ENCODE measurements at places on chromosomes 4 and X.

DNA sequence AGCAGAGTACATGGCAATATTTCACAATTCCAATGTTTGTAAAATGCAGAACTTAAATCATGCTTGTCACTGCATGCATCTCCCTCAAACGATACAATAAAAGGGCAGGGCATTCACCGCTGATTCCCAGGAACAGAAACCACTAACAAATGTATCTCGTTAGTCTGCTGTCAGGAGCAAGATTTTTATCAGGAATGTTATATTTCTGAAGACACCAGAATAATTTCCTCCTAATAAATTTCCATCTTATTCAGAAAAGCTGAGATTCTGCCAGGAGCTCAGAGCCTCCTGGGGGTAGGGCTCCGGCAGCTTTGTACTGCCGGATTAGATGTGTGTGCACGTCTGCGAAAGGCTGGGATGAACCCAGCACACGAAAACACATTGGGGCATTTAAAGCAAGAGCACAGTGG is 54.0 kb upstream of the LDB2 start:
- no peak for DNase-seq

DNA sequence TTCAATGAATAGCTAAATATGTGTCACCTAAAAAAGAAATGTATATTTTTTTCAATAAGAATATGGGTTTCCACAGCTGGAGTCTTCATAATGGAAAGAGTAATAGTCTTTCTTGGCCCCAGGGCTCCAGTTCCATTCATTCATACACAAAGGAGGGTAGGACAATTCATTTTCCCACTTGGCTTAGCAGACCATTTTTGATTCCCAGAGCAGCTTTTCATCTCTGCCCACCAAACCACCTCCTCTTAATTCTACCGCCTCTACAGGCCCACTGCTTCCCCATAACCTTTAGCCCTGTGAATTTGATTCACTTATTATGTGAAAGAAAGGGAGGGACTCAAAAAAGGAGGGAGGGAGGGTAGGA is 129.9 kb upstream of the PAK3 start:
- DNase-seq: no peak

- no peak for DNase-seq
These were observed 458.6 kb upstream of the INTU start for GRCh38 chr4:127174201-127174600.

GRCh38 chrX:54788446-54788845 is 9.6 kb downstream of the ITIH6 start:
- no peak for DNase-seq

DNA sequence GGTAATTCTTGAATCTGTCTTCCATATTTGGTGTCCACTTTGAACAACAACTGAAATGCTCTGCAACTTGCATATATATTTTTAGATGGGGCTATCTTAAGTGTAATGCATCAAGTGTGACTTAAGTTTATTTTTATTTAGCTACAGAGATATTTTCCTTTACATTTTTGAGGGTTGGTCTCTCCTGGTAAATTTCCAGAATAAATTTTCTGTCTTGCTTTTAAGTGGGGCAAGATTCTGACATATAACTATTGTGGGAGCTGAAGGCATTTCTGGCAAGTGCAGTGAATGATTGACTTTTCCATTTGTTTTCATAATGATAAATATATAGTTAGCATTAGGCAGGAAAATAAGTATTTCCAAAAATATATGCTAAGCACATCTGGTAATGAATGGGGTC is 18.8 kb downstream of the UNC5C start:
- DNase-seq: no peak

GRCh38 chr4:107050525-107051135 is 14.5 kb upstream of the DKK2 start:
- no peak for DNase-seq

- DNase-seq: no peak
These were observed 315.9 kb downstream of the LDB2 start for GRCh38 chr4:16582526-16582925.

DNA sequence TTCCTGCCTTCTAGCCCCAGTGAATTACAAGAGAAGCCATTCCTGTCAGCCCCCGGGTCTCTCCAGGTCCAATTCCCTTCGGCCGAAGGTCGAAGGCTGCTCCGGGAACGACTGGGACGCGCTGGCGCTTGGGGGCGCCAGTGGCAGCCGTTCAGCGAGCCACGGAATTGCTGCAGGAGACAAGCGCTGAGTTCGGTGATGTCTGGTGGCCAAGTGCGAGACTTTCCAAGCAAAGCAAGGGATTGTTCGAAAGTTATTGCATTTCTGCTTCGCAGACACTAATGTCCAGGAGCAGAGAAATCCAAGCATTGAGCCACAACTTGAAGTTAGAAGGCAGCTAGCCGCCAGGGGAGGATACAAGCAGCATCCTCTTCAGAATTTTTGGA is 1.1 kb upstream of the DKK2 start:
- no peak for DNase-seq

DNA sequence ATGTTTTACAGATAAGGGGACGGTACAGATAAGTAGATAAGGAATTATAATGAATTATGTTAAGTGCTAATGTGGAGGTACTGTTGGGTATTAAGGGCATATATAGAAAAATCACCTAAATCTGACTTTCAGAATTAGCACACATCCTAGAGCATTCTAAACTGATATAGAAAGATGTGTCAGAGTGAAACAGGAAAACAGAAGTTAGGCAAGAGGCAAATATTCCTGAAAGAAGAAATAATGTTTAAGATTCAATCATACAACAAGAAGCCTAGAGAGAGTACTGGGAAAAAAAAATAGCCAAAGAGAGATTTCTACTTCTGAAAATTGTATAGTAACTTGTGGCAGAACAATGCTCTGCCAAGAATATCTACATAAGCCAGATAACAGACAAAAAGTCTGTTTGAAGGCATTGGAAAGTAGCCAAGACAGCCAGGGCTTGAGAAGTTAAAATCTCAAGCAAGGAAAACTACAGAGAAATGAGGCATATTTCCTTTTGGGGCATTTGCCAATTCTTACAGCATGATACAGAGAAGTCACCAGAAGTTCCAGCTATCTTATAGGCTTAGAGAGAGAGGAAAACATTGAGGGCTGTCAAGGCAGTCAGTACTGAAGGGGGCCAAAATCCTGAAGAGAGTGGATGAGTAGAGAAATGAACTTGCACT is 646.0 kb downstream of the RPA4 start:
- no peak for DNase-seq

- no peak for DNase-seq
These were observed 26.8 kb upstream of the AREG start for GRCh38 chr4:74418063-74418670.

- DNase-seq: no peak
These were observed 461 bp upstream of the SLC9A6 start for GRCh38 chrX:135984791-135985156.

- no peak for DNase-seq
These were observed 47.0 kb upstream of the SCOC start for GRCh38 chr4:140326395-140326993.

DNA sequence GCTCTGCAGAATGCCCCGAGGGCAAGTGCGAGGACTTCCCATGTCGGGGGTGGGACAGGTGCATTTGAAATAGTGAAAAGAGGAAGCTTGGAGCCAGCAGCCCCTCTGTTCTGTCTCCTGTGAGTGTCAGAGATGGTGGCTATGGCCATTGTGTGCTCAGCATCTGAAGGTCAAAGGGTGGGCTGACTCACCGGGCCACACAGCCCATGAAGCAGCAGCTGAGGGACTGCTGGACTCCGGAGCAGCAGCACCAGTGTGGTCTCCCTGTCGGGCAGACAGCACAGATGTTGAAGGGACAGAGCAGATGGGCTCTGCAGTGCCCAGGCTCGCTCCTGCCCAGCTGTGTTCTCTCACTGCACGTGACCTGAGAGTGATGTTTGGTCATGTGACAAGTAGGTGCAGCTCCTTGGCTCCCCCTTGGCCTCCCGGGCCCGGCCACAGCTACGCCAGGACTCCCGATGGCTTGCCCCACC is 53.5 kb downstream of the TBC1D14 start:
- no peak for DNase-seq

GRCh38 chr4:140090215-140090731 is 63.7 kb downstream of the MAML3 start:
- no peak for DNase-seq

GRCh38 chrX:149720021-149720689 is 8.3 kb downstream of the MAGEA11 start:
- DNase-seq: no peak

DNA sequence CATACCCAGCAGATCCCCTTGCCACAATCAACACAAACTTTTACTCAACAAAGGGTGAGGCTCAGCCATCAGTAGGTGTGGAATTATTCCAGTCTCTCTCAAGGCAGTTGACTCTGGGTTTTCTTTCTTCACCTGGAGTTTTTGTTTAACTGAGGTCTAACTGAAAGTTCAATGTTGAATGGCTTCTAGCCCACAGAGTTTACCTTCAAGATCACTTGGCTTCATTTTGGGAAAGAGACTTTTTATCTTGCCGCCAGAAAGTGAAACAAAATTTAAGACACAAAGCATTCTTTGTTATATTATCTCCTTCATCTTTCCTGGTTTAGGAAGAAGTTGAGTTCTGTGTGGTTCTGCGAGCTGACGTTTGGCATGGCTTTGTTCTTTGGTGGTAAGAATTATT is 83.8 kb upstream of the RASGEF1B start:
- no peak for DNase-seq

- no peak for DNase-seq
These were observed 20.6 kb downstream of the GRPR start for GRCh38 chrX:16143968-16144367.

- no peak for DNase-seq
These were observed 3.2 kb downstream of the CENPC start for GRCh38 chr4:67542076-67542475.

DNA sequence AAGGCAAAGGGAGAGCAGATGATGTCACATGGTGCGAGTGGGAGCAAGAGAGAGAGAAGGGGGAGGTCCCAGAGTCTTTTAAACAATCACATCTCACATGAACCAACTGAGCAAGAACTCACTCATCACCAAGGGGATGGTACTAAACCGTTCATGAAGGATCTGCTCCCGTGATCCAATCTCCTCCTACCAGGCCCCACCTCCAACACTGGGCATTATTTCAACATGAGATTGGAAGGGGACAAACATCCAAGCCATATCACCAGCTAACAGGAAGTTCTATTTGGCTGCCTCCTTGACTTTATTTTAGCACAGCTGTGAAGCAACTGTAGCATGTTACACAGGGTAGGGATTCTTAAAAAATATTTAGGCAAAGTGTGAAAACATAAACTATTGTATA is 102.5 kb downstream of the DDIT4L start:
- no peak for DNase-seq

DNA sequence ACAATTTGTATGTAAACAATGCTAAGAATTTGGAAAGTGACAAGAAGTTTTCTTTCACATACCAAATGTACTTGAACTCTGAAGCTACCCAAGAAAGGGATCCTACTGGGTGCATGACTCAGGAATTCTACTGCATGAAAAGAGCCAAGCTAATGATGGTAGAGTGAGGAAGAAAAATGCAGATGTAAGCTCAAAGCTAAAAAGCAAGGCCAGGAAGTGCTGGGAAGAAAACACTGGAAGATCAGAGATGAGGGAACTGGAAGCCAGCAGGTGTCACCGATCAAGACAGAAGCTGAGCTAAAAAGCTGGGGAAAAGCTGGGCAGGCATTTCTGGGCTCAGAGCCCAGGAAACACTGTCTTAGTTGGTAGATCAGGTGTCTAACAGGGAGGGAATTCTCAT is 449.1 kb downstream of the NKX6-1 start:
- DNase-seq: no peak

DNA sequence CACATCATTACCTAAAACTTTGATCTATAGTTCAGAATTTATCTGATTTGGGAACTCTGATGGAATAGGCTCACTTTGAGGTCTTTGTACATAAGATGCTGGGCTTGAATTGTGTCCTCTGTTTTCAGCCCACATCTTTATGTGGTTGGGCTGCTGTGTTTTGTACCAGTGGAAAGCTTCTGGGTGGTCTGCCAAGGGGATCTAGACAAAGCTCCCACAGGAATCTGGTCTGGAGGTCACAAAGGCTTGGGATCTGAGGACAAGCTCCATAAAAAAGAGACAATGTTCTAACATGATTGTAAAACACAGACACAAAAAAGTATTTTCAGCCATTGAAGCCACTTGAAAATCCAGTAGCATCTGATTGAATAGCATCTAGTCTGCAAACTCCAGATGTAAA is 393.5 kb upstream of the PITX2 start:
- no peak for DNase-seq

DNA sequence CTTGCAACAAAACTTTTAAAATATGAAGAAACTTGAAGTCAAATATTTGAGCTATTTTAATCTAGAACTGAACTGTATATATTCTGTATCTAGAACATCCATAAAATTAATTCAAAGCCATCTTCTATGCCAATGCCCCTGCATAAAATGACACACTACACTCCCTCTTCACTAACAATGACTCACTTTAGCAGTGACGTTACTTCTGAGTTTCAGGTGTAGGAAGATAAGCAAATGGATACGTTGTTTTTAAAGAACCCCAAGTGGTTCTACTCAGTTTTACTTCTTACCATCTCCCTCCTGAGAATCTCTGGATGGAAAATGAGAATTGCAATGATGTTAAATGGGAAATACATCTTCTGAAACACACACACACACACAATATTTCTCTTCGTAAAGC is 45.2 kb downstream of the CXXC4 start:
- no peak for DNase-seq

DNA sequence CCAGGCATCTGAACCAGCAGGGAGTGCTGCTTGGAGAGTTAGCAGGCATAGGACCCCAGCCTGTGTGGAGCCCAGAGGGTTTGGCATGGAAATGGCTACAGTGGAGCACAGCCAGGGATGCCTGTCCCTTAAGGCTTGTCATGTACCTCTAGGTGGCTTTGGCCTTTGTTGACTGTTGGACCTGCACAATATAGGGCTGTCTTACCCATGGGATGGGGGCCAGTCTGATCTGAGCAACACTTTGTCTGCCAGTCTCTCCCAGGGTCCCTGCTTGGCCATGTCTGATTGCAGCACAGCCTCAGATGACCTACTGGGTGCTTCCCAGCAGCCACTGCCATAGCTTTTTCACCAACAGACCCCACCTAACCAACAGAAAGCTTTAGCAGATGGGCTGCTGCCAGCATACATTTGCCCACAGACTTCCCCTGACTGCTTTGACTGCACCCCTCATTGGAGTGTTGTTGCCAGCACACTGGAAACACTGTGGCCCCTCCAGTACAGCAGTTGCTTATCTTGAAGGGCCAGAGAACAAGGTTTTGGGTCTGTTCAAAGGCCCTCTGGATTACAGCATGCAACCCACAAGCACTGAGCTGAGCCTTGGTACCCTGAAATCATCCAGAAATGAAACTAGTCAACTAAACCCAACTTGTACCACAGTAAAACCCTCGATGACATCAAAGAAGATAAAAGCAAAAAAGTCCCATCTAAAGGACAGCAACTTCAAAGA is 22.1 kb downstream of the ANAPC10 start:
- no peak for DNase-seq

DNA sequence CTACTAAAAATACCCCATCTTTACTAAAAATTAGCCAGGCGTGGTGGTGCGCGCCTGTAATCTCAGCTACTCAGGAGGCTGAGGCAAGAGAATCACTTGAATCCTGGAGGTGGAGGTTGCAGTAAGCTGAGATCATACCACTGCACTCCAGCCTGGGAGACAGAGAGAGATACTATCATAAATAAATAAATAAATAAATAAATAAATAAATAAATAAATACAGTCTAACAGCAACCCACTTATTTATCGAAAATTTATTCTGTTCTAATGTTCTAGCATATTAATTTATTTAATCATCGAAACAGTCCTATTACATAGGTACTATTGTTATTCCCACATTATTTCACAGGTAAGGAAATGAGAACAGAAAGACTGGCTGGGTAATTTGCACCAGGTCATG is 18.2 kb upstream of the TXK start:
- DNase-seq: no peak

Data from stimulated activated CD8-positive, alpha-beta memory T cell treated with anti-CD3 and anti-CD28 coated beads, Interleukin-7, amount 100 ng/mL, for 1 hour (primary cell).